A549 treated with GW870086 at 1 μM for 4 hours (cell line): ENCODE measurements at places on chromosomes 7 and 10. TPM values are rescaled to one million over a fixed set of nuclear protein-coding genes. Genes with fewer than 3 reads are reported as not detected.

FAM53B gene
- total RNA-seq = 9.8 to 12.7 TPM (median 12.1 TPM) in 5 replicates

ELFN1 gene
- total RNA-seq = 0.22 to 0.38 TPM (median 0.38 TPM) in 5 replicates

PKD2L1 gene
- total RNA-seq = 0.06 to 0.39 TPM (median 0.08 TPM) in 4 of 5 replicates, not detected in the other

PAPSS2 gene
- total RNA-seq = 17.2 to 23.2 TPM (median 21.4 TPM) in 5 replicates
